Activated naive CD4-positive, alpha-beta T cell treated with anti-CD3 and anti-CD28 coated beads for 36 hours (primary cell): ENCODE measurements at places on chromosomes 2 and 18. TPM values are rescaled to one million over a fixed set of nuclear protein-coding genes. Genes with fewer than 3 reads are reported as not detected.
A peak's percentile ranks its signal among the peaks of the same experiment; 100 is the strongest.

DNA sequence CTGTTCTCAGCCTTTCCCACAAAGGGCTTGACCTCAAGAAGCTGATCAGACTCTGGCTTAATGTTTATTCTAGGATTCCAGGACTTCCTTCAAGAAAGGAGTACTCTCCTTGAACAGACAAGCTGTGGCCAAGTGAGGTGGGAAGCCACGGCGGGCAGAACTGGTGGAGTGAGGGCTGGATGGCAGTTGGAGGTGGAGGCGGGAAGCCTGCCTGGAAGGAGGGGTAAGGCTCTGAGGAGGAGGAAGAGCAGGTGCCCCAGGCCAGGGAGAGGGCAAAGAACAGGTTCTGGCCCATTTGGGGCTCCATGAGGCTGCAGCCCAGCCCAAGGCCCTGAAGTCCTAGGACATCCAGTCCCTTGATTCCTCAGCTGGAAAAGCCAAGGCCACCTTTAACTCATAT lies 143.9 kb downstream of the CYP26B1 start:
- no peak for DNase-seq

- no peak for DNase-seq
Observed at GRCh38 chr2:117979911-117980701, 33.8 kb downstream of the CCDC93 start.

- DNase-seq, result no peak
Observed at GRCh38 chr2:154452471-154452870, 246.0 kb upstream of the KCNJ3 start.

DNA sequence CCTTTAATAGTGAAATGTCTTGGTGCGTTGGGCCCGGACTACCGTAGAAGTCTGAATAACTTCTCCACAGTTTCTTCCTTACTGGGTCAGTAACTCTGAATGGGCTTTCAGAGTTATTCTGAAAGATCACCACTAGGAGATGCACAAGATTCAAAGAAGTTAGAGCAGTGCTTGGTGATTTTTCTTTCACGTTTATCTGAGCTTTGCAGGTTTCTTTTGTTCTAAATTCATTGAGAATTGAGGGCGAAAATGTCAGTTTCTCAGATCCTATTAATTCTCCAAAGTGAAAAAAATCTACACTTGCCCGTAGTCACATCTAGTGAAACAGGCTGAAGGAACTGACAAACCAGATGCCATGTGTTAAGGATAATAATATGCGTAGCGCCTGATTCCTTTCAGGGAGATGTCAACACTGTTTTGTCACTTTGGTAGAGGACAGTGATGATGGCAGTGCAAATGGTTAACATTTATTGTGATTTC lies 70.1 kb downstream of the QPCT start:
- DNase-seq, result no peak

- DNase-seq, result no peak
Observed at GRCh38 chr18:58183226-58183625, 139.2 kb downstream of the NEDD4L start.

- DNase-seq, result no peak
Observed at GRCh38 chr2:190271783-190272456, 47.7 kb downstream of the HIBCH start.

GRCh38 chr18:31424383-31424988 lies 23.1 kb upstream of the DSG3 start:
- DNase-seq, result peak; percentile 32

- no peak for DNase-seq
Observed at GRCh38 chr2:212227755-212228154, 310.8 kb downstream of the ERBB4 start.

DNA sequence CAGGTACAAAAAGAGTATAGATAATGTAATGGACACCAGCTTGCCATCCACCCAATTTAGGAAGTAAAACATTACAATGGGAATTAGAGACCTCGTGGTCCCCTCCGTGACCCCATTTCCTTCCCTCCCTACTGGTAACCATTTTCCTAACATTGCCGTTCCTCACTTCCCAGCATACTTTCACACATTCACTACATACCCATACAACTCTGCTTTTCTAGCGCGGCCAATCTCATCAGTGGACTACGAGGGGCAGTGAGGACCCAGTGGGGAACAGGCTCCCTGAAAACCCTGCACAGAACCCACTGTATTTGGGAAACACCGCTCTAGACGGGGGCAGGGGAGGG lies 1.1 kb downstream of the ENOSF1 start:
- no peak for DNase-seq

GRCh38 chr2:24339856-24340262 lies 20.5 kb downstream of the ITSN2 start:
- DNase-seq, result no peak

GRCh38 chr2:101775636-101776035 lies 78.1 kb downstream of the MAP4K4 start:
- DNase-seq, result no peak

GRCh38 chr2:109448207-109448606 lies 165.6 kb downstream of the SEPTIN10 start:
- no peak for DNase-seq

- DNase-seq, result peak; percentile 6
Observed at GRCh38 chr18:72895548-72895947, 27.8 kb upstream of the NETO1 start.

- no peak for DNase-seq
Observed at GRCh38 chr2:112876971-112877361, 34.0 kb upstream of the IL37 start.

DNA sequence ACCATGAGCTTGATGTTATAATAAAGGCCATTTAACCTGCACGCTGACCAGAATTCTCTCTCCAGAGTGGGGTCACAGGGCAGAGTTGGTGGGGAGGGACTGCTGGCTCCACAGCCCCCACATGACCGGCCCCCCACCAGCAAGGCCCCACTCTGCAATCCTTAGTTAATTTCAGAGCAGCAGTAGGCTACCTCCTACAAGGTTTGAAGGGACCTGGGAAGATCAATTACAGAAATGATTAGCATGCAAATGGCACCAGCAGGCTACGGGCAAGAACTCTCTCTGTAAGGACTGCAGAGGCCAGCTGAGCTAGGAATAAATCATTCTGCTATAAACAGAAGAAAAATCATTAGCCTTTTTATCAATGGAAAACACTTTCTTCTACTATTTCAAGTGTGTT lies 135.3 kb downstream of the C1D start:
- no peak for DNase-seq

- no peak for DNase-seq
Observed at GRCh38 chr2:150856596-150857281, 369.3 kb upstream of the RND3 start.

DNA sequence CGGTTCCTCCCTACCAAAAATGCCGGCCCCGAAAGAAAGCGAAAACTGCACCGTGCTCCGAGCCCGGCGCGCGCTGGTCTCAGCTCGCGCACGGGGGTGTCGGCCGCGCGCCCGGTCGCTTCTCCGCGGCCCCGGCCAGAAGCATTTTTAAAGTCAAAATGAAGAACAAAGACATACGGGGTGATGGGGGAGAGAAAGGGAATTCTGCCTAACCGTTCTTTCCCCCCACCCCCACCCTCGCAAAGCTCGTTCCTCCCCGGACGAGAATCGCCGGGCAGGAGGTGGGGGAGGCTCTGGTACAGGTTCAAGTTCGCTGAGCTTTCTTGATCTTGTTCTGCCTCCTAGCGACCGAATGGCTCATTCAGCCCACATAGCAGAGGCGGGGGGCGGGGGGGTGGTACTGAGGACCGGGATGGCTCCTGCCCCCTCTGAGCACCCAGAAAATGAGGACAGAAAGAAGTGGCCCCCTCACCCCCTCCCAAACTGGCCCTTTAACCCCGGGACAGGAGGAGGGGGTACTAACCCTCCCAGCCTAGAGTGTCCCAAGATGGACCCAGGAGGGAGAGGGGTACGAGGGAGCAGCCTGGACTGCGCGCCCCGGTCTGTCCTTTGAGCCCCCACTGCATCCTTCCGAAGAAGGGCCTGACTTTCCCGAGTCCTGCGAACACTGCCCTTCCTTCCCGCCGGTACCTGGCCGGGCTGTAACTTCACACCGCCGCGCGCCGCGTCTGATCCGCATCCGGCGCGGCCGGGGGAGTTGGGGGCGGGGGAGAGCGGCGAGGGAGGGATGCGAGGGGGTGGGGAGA lies 3.1 kb downstream of the BCL11A start:
- peak; percentile 75 for DNase-seq

DNA sequence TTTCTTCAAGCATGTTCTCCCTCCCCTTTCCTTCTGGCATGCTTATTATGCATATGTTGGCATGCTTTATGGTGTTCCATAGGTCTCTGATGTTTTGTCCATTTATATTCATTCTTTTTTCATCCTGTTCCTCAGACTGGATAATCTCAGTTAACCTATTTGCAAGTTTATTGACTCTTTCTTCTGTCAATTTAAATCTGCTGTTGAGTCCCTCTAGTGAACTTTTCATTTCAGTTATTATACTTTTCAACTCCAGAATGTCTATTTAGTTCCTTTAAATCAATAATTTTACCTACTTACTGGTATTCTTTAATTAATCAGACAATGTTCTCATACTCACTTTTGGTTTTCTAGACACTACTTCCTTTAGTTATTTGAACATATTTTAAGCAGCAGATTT lies 101.2 kb downstream of the GALNT14 start:
- no peak for DNase-seq

- no peak for DNase-seq
Observed at GRCh38 chr2:199341123-199341522, 116.6 kb downstream of the SATB2 start.

DNA sequence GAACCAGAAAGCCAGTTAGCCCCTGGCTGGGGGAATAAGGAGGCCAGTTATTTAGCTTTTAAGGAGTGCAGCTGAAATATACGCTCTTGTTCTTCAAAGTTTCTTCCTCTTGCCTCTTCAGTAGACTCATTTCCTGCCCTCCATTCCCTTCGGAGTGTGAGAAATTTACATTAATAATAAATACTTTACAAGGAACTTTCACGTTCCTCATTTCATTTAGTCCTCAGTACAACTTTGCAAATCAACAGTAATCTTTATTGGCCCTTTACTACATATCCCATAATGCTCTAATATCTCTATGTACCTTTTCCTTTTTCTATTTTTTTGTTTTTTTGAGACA lies 15.6 kb downstream of the PLCD4 start:
- DNase-seq, result no peak

- no peak for DNase-seq
Observed at GRCh38 chr2:105442056-105442455, 43.2 kb upstream of the FHL2 start.

DNA sequence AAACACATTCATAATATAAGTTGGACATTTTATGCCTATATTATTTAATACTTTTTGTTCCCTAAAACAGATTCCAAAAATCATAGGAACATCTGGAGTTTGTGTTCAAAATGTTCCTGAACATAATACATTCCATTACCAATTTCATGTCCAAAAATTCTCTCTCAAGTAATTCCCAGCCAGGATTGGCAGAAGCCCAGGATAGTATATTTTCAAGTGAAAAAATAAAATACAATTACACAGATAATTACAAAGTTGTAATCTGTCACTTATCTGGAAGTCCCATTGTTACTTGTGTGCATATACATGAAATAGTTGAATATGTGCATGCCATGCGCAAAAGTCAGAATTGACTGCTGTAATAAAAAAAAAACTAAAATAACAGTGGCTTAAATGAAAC lies 5.2 kb upstream of the SCN7A start:
- no peak for DNase-seq

DNA sequence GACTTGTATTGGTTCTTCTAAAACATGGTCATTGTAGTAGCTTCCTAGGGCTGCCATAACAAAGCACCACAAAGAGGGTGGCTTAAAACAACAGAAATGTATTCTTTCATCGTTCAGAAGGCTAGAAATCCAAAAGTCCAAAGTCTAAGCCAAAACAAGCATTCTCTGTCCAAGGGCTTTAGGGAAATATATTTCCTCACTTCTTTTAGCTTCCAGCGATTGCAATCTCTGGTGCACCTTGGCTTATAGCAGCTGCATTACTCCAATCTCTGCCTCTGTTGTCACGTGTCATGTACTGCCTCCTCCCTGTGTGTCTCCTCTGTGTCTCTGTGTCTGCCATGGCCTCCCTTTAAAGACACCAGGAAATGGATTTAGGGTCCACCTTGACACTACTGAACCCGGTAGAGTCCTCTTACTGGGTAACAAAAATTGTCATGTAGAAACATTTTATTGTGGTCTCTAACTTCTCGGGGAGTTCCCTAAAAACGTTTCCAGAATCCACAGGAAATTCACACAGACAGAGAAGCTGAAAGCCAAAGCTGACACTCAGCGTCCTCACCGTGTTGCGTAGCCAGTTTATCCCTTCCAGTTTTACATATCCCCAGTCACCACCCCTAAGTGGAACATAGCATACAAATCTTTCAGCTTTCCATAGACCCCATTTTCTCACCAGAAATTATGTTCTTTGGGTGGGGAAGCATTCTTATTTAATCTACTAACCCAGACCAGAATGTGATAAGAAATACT lies 20.7 kb upstream of the TTN start:
- DNase-seq, result no peak

- no peak for DNase-seq
Observed at GRCh38 chr2:181810823-181811695, 80.5 kb upstream of the ITPRID2 start.

- no peak for DNase-seq
Observed at GRCh38 chr2:64568836-64569235, 44.7 kb downstream of the AFTPH start.

GRCh38 chr2:21543630-21544029 lies 419.9 kb downstream of the TDRD15 start:
- no peak for DNase-seq

DNAJB2 gene
- 24.6 TPM for total RNA-seq

TRIM54 gene
- total RNA-seq, result not detected

CMPK2 gene
- total RNA-seq, result 7.2 TPM

MALL gene
- 0.38 TPM for total RNA-seq

VAPA gene
- 159 TPM for total RNA-seq

OSBPL6 gene
- total RNA-seq, result 2.3 TPM

SEMA4C gene
- total RNA-seq, result 7.7 TPM

TRPM8 gene
- total RNA-seq, result not detected

HTR2B gene
- total RNA-seq, result not detected

LAPTM4A gene
- total RNA-seq, result 23.4 TPM

TMEM214 gene
- total RNA-seq, result 38.3 TPM

CCDC85A gene
- not detected for total RNA-seq

CHRND gene
- not detected for total RNA-seq

CD302 gene
- total RNA-seq, result 0.48 TPM

CGREF1 gene
- 6.6 TPM for total RNA-seq

USP40 gene
- 15.3 TPM for total RNA-seq

MROH2A gene
- total RNA-seq, result not detected

TMEFF2 gene
- total RNA-seq, result not detected
